ENCODE measurements at places on chromosomes 5 and 9. TPM values are rescaled to one million over a fixed set of nuclear protein-coding genes. Genes with fewer than 3 reads are reported as not detected.

DNA sequence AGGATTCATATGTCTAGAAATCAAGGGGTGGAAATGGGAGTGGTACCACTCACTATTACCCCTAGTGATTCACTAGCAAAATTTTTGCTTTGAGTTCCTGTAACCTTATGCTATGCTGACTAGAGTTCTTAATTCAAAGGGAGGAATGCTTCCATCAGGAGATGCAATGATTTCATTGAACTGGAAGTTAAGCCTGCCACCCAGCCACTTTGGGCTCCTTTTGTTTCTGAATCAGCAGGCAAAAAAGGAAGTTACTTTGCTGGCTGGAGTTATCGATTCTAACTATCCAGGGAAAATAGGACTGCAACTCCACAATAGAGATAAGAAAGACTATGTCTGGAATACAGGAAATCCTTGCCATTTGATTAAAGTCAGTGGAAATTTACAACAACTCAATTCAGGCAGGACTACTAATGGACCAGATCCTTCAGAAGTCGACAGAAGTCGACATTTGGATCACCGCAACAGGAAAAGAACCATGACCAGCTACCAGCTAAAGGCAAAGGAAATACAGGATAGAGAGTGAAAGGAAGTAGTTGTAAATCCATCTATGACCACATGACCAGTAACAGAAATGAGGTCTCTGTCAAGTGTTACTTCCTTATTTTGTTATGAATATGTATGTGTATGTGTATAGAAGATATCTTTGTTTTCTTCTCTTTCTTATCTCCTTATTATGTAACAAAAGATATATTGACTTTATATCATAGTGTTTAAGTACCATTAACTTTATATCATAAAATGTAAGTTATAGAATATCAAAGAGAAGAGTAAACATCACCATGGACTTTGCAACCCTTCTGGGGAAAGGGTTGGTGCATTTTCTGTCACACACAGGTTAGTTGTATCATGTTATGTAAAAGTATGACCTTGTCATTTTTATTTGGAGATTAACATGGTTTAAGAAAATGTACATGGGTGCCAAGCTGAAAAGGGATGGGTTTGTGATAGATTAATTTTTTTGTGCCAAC is 198.7 kb upstream of the HAPLN1 start:
- DNase-seq, result no peak

DNA sequence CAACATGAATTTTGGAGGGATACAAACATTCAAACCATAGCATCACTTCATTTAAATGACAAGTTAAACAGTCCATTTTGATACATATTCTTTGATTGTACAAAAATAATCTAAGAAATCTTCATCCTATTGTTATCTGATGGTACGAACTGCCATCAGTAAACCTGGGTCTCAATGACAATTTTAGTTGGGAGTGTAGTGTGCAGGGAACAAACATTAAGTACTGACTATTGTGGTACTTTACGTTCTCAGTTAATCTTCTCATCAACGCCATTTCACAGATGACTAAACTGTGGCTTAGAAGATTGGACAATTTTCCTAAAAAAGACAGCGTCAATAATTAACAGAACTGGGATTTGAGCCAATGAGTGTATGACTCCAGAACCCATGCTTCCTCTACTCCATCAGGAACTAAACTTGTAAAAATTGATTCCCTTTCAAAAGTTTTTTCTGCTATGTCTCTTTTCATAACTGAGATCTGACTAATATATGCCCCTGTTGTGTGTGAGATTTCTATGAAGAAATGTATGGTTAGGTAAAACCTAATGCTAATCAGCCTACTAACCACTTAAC is 21.1 kb downstream of the TNPO1 start:
- no peak for DNase-seq

FREM1 gene
- polyA plus RNA-seq, result 20.2 TPM

EIF4E1B gene
- 0.12 TPM for polyA plus RNA-seq

- peak; percentile 49 for DNase-seq
Measured at GRCh38 chr9:19049917-19050636, 850 bp downstream of the RRAGA start.
